ENCODE measurements at places on chromosomes 13 and 19. TPM values are rescaled to one million over a fixed set of nuclear protein-coding genes. Genes with fewer than 3 reads are reported as not detected.

Gene GAS6
- total RNA-seq = 47.6 TPM

Gene PSMD8
- 156 TPM for total RNA-seq

Gene ZNF773
- total RNA-seq = 13.9 TPM

Gene TNFSF11
- not detected for total RNA-seq

Gene BCKDHA
- total RNA-seq = 11.0 TPM

Gene PRTN3
- total RNA-seq = not detected

Gene SIGLEC12
- not detected for total RNA-seq

Gene FEM1A
- total RNA-seq = 11.3 TPM

Gene CCNE1
- 6.4 TPM for total RNA-seq

Gene KIR3DL1
- total RNA-seq = not detected

GRCh38 chr19:47157431-47158321 is 27.0 kb downstream of the SAE1 start:
- no peak overlapping the region for H3K27ac ChIP-seq
- H3K27me3 ChIP-seq = no peaks in the 10 kb centered on the region
- H3K36me3 ChIP-seq = no peaks in the 10 kb centered on the region
- H3K4me1 ChIP-seq = no peaks in the 10 kb centered on the region

DNA sequence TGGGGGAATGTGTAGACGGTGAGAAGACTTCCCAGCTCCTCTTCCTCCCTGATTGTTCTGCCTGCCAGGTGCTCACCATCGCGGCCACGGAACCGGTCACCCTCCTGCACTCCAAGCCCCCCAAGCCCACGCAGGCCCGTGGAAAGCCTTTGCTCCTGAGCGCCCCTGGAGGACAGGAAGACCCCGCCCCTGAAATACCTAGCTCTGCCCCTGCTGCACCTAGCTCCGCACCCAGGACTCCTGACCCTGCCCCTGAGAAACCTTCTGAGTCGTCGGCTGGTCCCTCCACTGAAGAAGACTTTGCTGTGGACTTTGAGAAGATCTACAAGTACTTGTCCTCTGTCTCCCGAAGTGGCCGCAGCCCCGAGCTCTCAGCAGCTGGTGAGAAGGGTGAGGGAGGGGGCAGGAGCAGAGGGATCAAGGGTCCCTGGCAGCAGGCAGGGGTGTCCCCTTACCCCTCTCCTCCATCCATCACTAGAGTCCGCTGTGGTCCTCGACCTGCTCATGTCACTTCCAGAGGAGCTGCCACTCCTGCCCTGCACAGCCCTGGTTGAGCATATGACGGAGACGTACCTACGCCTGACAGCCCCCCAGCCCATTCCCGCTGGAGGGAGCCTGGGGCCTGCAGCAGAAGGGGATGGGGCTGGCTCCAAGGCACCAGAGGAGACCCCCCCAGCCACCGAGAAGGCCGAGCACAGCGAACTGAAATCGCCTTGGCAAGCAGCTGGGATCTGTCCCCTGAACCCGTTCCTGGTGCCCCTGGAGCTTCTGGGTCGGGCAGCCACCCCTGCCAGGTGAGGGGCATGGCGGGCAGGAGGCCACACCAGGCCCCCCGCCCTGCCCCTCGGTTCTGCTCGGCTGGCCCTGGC is 2.1 kb downstream of the SNAPC2 start:
- peak; percentile 15 for DNase-seq
- no peaks in the 10 kb centered on the region for H3K36me3 ChIP-seq
- no peak overlapping the region for H3K27ac ChIP-seq
- H3K27me3 ChIP-seq = peaks cover 19% of the 10 kb centered on the region

GRCh38 chr13:84290386-84290785 is 408.1 kb upstream of the SLITRK1 start:
- no peaks in the 10 kb centered on the region for H3K4me1 ChIP-seq
- H3K36me3 ChIP-seq = no peaks in the 10 kb centered on the region
- no peak for DNase-seq
- no peak overlapping the region for H3K4me3 ChIP-seq
- H3K27me3 ChIP-seq = no peaks in the 10 kb centered on the region
- no peak overlapping the region for H3K27ac ChIP-seq

DNA sequence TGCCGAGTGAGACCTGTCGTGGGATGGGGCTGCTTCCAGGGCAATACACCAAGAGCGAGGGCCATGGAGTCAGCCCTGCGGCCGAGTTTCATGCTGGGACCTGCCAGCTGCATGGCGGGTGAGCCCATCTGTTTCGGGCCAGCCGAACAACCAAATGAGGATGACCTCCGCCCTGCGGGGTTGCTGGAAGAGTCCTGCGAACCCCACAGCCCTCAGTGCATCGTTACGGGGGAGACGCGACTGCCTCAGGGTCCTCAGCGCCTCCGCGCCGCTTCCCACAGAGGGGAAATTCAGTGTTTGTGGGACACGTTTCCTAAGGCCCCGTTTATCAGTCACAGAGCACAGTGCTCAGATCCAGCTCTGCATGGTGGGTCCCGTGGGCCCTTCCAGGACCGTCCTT is 22.0 kb downstream of the SLC15A1 start:
- no peak overlapping the region for H3K27ac ChIP-seq
- no peaks in the 10 kb centered on the region for H3K36me3 ChIP-seq
- DNase-seq = no peak

DNA sequence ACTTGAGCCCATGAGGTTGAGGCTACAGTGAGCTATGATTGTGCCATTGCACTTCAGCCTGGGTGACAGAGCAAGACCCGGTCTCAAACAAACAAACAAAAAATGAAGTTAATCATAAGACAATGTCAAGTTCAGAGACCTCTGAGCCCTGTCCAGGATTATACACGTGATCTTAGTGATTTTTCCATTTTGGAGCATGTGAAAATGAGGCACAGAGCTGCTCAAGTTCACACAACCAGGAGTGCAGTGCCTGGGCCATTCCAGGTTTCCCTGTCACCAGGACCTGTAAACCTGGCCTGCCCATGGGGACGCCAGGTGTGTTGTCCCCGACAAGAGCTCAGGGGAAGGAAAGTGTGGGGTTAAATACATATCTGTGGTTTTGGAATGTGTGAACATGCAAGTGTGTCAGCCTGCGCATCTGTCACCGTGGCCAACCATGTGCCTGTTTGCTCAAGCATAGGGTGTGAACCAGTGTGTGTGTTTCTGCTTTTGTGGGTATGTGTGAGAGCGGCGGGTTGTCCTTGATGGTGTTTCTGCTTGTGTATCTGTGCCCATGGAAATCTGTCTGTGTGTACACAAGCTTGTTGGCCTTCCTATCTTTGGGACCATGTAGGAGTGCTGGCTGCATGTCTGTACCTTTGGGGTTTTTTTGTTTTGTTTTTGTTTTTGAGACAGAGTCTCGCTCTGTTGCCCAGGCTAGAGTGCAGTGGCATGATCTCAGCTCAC is 1.5 kb upstream of the FXYD1 start:
- H3K4me3 ChIP-seq = no peak overlapping the region
- H3K36me3 ChIP-seq = peaks cover 9% of the 10 kb centered on the region
- peaks cover 28% of the 10 kb centered on the region for H3K4me1 ChIP-seq
- H3K27ac ChIP-seq = no peak overlapping the region
- DNase-seq = no peak

DNA sequence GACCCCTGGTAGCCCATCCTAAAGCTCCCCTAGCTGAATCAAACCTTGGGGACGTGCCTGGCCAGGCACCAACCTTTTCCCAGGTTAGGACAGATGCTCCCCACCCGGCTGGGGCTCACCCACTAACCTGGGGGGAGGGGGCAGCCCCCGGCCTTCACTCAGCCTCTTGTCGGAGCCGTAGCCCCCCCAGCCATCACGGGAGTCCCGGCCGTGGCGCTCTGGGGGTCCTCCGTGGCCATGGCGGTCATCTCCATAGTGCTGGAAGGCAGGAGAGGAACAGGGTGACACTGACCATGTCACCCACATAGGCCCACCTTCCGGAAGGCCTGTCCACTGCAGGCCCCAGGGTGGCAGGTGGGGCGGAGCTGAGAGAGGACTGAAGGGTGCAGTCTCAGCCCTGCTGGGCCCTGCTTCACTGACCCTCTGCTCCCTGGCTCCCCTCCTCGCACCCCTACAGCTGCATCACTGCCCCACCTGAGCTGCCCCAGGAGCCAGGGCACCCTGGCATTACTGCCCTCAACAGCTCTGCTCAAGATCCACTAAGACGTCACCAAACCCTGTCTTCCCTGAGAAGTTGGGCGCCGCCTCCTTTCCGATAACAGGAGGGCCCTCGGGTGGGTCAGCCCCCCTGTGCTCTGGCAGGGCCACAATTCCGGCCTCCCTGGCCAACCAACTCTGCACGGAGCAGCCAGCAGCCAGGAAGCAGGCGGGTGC is 22.6 kb upstream of the TINCR start:
- peaks cover 3% of the 10 kb centered on the region for H3K27me3 ChIP-seq
- peaks cover 11% of the 10 kb centered on the region for H3K4me1 ChIP-seq
- no peak overlapping the region for H3K4me3 ChIP-seq
- no peaks in the 10 kb centered on the region for H3K36me3 ChIP-seq

DNA sequence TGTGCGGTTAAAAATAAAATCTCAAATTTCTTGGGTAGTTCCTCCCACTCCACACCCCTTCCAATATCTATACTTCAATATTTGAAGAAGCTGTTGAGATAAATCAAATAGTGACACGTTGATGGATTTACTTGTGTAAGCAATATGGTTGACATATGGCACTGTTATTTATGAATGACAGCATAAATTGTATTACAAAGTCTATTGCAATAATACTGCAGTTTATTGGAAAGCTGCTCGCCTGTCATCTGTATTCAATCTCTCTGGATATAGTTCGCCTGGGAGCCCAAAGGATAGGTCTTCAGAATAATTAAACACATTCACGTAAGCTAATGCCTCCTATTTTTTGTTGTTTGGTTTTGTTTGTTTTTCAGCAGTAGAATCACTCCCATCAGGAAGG is 5.0 kb upstream of the ZIC5 start:
- no peaks in the 10 kb centered on the region for H3K4me1 ChIP-seq
- no peak overlapping the region for H3K4me3 ChIP-seq
- H3K27me3 ChIP-seq = peaks cover 51% of the 10 kb centered on the region
- no peak for DNase-seq
- H3K27ac ChIP-seq = no peak overlapping the region
- no peaks in the 10 kb centered on the region for H3K36me3 ChIP-seq

DNA sequence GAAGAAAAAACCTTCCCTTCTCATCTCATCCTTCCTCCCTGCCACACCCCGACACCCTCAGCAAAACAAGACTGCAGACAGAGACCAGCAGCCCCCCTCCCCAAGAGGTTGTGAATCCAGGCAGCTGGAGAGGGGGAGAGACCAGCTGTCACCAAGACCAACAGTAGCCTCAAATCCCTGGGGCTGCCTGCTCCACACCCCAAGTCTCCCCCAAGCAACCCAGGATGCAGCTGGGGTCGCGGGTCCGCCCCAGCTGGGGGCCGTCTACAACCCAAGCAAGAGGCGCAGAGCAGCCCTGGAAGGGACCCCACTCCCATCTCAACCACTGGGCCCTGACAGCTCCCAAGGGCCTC is 7.1 kb downstream of the KLF16 start:
- peak overlapping the region; percentile 81 for H3K4me3 ChIP-seq
- peak; percentile 73 for DNase-seq
- no peaks in the 10 kb centered on the region for H3K36me3 ChIP-seq
- peaks cover 17% of the 10 kb centered on the region for H3K27me3 ChIP-seq
- H3K4me1 ChIP-seq = peaks cover 12% of the 10 kb centered on the region
- peak overlapping the region; percentile 99 for H3K27ac ChIP-seq

GRCh38 chr19:54502518-54503048 is at the start of gene LAIR2:
TSS of gene LAIR2 (plus strand) at chr19:54502831. CDS start at chr19:54502919, 88 bp downstream.
- no peaks in the 10 kb centered on the region for H3K27me3 ChIP-seq
- H3K27ac ChIP-seq = no peak within 1 kb of the TSS
- H3K36me3 ChIP-seq = no peaks in the 10 kb centered on the region
- H3K4me3 ChIP-seq = no peak within 1 kb of the TSS

- no peak for DNase-seq
- H3K27ac ChIP-seq = no peak overlapping the region
- no peak overlapping the region for H3K4me3 ChIP-seq
- no peaks in the 10 kb centered on the region for H3K27me3 ChIP-seq
- no peaks in the 10 kb centered on the region for H3K4me1 ChIP-seq
Observed at GRCh38 chr13:109256866-109257760, 529.3 kb downstream of the IRS2 start.

GRCh38 chr13:30178976-30179375 is 128.4 kb downstream of the KATNAL1 start:
- H3K27ac ChIP-seq = no peak overlapping the region
- peaks cover 5% of the 10 kb centered on the region for H3K36me3 ChIP-seq
- no peaks in the 10 kb centered on the region for H3K4me1 ChIP-seq
- no peaks in the 10 kb centered on the region for H3K27me3 ChIP-seq

DNA sequence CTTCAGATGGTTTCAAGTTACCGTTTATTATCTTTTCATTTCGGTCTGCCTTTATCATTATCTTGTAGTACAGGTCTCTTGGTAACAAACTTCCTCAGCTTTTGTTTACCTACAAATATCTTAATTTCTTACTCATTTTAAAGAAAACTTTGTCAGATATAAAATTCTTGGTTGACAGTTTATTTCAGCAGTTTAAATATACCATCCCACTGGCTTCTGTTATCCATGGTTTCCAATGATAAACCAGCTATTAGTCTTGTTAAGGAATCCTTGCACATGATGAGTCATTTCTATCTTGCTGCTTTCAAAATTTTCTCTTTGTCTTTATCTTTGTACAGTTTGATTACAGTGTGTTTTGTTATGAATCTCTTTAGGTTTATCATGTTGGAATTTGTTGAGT is 308.3 kb upstream of the SPRY2 start:
- no peak overlapping the region for H3K4me3 ChIP-seq
- no peaks in the 10 kb centered on the region for H3K27me3 ChIP-seq
- no peaks in the 10 kb centered on the region for H3K4me1 ChIP-seq
- H3K36me3 ChIP-seq = no peaks in the 10 kb centered on the region
- no peak for DNase-seq

DNA sequence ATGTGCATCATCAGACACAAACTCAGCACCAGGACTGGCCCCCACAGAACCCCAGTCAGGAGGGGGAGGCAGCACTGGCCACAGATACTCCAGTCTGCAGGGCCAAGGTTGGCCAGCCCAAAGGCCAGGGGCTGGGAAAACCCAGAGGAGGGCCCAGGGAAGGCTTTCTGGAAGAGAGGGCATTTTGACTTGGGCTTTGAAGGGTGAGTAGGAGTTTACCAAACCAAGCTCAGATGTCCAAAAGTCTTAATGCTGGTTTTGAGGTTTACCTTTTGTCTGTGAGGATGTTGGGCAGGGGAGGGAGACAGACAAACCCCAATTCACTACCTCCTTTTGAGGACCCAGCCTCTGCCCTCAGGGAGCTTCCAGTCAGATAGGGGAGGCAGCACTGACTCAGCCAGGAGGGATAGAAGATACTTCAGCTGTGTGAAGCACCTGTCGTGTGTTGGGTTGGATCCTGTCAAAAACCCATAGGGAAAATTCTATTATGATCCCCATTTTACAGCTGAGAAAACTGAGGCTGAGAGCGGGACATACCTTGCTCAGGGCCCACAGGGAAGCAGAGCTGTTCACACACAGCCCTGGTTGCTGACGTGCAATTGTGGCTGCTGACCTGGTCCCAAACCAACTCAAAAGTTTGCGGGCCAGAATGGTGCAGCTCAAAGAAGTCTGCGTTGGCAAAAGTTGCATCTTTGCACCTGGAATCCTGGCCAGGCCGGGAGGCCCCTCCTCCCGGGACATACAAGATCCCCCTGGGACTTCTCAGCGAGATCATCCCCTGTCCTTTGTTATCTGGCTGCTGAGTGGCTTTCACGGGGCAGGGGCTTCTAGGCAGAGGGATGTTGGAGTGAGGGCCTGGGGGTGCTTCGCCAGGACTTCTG is 13.1 kb downstream of the CILP2 start:
- H3K27me3 ChIP-seq = peaks cover 7% of the 10 kb centered on the region
- peaks cover 14% of the 10 kb centered on the region for H3K4me1 ChIP-seq
- DNase-seq = no peak
- H3K4me3 ChIP-seq = no peak overlapping the region
- H3K27ac ChIP-seq = no peak overlapping the region
